ENCODE measurements at places on chromosomes 5 and 9.
A peak's percentile ranks its signal among the peaks of the same experiment; 100 is the strongest.

DNA sequence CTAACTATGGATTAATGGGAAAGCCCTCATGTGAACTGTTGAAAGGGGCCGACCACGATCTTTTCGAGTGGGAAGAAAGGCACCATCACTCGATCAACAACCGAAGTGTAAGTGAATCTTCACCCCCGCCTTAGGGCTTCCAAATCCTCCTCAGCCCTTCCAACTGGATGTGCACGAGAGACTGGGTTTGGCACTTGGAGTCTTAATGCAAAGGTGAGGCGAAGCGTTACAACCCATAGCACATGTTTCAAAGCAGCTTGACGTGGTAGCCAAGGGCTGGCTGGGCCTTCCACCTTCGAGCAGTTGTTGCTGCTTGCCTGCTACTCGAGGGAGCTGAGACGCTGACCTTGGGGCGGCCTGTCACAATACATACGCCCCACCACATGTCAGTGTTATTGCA is 5.7 kb upstream of the LCN9 start:
- DNase-seq = no peak

DNA sequence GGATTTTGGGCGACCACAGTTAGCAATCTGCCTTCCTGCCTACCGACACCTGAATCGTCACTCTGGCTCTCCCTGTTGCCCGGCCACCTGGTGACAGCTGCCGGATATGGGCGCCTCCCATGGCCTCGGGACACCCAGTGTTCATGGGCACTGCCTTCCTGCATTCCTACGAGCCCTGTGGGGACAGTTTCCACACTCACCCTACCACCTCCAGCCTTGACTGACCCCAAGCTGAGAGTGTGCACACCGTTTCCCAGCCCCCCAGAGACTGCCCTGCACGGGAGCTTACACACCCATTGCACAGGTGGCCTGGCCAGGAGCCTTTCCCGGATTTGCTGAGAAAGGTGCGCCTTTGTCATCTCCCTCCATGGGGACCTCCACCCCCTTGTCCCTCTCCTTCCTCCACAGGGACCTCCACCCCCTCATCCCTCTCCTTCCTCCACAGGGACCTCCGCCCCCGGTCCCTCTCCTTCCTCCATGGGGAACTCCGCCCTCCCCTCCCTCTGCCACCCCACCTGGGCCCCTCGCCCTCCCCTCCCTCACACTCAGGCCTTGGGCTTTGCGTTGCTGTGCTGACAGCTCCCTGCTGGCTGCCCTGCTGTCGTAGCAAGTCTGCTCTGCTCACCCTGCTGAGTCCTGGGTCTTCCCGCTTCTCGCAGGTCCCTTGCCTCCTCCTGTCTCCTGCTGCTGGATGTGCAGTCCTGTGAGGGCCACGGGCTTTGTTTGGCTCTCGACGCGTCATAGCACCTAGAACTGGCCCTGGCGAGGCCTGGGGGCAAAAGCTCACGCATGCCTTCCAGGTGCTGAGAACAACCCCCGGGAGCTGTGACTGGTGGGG is 48.4 kb downstream of the MRPL36 start:
- DNase-seq = peak; percentile 34

DNA sequence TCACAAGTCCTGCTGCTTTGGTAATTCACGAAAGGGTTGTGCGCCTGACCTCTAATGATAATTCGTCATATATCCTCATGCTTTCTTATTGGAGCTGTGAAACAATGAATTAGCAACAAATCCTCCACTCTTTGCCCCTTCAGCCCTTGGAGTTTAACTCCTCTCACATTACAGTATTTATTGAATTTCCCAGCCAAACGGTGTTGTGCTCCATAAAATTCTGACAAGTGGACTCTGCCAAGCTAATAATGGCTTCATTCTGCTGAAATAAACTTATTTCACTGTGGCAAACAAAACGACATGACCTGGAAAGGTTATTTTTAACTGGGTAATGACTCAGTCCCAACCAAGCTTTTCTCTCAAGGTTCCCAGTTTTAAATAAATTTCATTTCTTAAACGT is 984.4 kb upstream of the DMAC1 start:
- DNase-seq = no peak

DNA sequence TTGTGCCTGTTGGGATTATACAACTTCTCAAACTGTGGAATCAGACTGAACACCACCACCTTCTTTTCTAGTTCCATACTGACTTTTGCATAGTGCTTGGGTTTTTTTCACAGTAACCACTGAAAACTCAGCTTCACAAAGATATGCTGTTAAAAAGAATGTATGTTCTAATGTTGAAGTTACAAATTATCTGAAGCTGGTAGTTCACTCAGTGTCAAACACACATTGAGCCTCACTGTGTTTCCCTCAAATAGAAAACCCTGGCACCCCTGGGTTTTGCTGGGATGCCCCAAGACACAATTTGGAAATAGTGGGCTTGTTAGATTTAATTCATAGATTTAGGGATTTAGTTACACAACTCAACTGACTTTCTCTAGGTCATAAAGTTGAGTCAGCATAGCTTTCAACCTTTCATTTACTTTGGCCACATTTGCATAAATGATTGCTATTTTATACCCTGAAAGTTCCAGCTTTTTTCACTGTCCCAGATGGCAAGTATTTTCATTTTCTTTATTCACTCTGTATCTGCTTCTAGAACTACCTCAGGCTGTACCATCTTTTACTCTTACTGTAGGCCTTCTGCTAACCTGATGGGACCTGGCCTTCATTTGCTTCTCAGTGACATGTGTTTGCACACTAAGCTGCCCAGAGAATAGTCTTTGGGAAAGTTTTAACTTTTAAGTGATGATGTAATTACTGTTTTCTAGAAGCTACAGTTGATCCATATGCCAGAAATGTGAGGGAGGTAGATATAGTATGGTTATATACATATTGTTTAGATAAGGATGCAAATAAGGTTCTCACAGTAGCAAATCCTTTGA is 115.1 kb downstream of the CDC42SE2 start:
- no peak for DNase-seq

All from Peyer's patch (tissue), 4 donors.